NK-92 treated with Interleukin-12 subunit alpha and Interleukin-12 subunit beta, amount 100 ng/mL, for 24 hours (cell line): ENCODE measurements at places on chromosomes 2 and 18.

GRCh38 chr2:24009680-24010476 is at the start of gene MFSD2B:
MFSD2B (plus strand) TSS chr2:24010085; CDS start chr2:24010097, 12 bp downstream.
- DNase-seq: no peak

GRCh38 chr2:96737831-96738230 is 2.0 kb downstream of the LMAN2L start:
- no peak for DNase-seq

DNA sequence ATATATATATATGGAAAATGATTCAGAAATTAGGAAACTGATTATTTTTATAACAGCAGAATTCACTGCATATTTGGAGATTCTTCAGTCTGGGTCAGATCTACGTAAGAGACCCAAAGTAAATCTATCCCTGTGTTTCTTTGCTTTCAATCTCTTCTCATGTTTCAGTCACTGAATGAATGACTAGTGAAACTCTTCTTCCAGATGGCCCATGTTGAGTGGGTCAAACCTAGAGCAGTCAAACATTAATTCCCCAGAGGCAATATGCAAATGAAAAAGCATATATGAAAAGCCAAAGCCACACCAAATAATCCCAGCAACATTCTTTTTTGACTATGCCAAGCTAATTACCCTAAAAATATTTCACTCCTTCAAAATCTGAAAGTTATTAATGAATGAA is 317.3 kb downstream of the RBM43 start:
- no peak for DNase-seq

- no peak for DNase-seq
Measured at GRCh38 chr2:79294994-79295393, 135.4 kb upstream of the REG3A start.

GRCh38 chr18:45197526-45197970 is 417.7 kb upstream of the SLC14A2 start:
- no peak for DNase-seq

DNA sequence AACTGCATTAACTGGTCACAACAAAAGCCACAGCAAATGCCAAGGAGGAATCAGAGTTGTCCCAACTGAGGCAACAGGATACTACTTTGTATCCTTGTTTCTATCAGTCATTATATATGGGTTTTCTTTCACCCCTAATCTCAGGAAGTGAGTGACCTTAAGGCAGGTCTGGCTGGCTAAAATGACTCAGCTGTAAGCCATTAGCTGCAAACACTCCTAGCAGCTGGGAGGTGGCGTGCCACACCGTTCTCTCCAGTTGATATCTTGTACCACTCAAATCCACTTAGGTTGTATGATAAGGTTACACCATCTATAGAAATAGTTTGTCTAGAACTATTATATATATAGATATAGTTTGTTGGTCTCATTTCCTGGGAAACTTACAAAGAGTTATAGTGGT is 171.1 kb upstream of the MC4R start:
- no peak for DNase-seq

DNA sequence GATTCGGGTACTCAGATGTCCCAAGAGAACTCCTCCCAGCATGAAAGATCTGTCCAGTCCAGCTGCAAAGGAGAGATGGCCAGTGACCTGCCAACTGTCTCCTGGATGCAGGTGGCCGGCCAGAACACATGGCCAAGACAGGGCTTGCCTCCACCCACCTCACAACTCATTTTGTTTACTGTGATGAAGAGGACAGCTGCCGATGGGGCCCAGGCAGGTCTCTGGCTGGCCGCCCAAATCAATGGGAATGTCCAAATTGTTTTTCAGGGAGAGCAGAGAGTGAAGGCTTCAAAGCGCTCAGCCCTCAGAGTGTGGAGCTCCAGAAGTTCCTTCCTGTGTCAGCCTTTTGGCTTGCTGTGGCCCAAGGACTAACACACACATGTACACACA is 41.9 kb downstream of the FOSL2 start:
- no peak for DNase-seq

- no peak for DNase-seq
Measured at GRCh38 chr2:156784020-156784701, 348.0 kb downstream of the GPD2 start.

GRCh38 chr18:51480407-51481261 is 283.2 kb upstream of the MEX3C start:
- no peak for DNase-seq

GRCh38 chr2:68737711-68738110 is 3.1 kb downstream of the ARHGAP25 start:
- DNase-seq: no peak

GRCh38 chr2:120476141-120476540 is 130.2 kb downstream of the INHBB start:
- no peak for DNase-seq

GRCh38 chr18:616380-616995 is 19.7 kb downstream of the CLUL1 start:
- DNase-seq: no peak

GRCh38 chr2:36497570-36498163 is 100.3 kb downstream of the FEZ2 start:
- DNase-seq: no peak

GRCh38 chr2:170024721-170025120 is 153.2 kb upstream of the MYO3B start:
- DNase-seq: no peak

- no peak for DNase-seq
Measured at GRCh38 chr2:67399831-67400489, 2.8 kb downstream of the ETAA1 start.

- DNase-seq: no peak
Measured at GRCh38 chr2:28904802-28905457, 10.5 kb downstream of the WDR43 start.

DNA sequence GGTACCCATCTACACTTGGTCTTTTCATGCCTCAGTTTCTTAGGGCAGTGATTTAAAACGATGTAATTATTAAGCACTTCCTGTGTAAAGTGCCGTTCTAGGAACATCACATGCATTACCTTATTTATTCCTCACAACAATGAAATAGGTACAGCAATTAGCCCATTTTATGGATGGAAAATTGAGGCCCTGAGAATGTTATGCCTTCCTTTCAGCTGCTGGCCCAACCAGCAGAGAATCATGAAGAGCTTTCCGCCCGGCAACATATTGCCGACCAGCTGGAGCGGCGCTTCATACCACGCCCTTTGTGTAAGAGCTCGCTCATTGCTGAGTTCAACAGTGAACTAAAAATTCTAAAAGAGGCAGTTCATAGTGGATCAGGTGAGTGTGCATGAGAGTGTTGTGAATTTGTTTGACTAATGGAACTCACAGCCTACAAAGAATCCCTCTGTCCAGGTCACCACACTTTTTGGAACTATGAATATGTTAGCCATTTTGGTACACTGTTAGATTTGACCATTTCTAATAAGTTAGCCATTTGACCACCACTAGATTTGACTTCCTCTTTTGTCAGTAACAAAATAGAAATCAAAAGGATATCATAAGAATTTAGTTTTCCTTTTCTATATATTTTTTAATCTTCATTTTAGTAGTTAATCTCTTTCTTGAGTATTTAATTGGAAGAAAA is 25.6 kb upstream of the RPE start:
- DNase-seq: no peak

DNA sequence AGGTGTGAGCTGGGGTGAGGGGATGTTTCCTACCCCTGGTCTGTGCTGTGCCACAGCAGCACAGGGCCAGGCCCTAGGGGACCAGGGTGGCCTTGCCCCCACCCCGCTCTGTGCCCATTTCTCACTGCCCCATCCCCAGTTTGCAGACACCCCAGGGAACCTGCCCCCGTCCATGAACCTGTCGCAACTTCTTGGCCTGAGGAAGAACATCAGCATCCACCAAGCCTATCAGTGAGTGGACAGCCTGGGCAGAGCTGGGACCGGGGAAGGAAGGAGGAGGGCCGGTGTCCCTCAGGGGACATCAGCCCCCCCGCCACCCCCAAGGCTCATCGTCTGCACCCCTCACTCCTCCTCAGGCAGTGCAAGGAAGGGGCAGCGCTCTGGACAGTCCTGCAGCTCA is 7.5 kb downstream of the PROM2 start:
- DNase-seq: no peak

GRCh38 chr2:3604207-3604877 is 9.4 kb downstream of the COLEC11 start:
- no peak for DNase-seq

DNA sequence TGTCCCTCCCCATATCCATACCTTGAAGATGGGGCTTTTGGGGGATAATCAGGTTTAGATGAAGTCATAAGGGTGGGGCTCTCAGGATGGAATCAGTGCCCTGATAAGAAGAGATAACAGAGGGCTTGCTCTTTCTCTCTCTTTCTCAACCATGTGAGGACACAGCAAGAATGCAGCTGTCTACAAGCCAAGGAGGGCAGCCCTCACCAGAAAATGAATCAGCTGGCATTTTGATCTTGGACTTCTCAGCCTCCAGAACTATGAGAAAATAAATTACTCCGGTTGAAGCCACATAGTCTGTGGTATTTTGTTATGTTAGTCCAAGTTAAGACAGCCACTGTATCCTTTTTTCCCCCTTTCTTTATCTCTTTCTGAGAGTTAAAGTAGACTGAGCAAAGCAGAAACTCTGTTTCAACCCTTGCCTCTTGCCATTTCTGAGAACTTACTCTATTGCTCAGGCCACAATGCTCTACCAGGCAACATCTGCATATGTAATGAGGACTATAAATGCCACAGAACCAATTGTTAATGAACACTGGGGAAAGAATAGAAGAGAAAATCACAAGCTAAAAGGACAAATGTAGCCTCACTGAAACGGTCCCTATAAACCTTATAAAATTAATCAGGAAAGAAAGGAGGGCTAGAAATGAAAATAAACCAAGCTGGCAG is 56.9 kb downstream of the SRBD1 start:
- no peak for DNase-seq

- DNase-seq: peak; percentile 46
Measured at GRCh38 chr2:10534514-10535250, 86.6 kb upstream of the ODC1 start.

GRCh38 chr2:124540805-124541204 is 515.7 kb downstream of the CNTNAP5 start:
- no peak for DNase-seq

DNA sequence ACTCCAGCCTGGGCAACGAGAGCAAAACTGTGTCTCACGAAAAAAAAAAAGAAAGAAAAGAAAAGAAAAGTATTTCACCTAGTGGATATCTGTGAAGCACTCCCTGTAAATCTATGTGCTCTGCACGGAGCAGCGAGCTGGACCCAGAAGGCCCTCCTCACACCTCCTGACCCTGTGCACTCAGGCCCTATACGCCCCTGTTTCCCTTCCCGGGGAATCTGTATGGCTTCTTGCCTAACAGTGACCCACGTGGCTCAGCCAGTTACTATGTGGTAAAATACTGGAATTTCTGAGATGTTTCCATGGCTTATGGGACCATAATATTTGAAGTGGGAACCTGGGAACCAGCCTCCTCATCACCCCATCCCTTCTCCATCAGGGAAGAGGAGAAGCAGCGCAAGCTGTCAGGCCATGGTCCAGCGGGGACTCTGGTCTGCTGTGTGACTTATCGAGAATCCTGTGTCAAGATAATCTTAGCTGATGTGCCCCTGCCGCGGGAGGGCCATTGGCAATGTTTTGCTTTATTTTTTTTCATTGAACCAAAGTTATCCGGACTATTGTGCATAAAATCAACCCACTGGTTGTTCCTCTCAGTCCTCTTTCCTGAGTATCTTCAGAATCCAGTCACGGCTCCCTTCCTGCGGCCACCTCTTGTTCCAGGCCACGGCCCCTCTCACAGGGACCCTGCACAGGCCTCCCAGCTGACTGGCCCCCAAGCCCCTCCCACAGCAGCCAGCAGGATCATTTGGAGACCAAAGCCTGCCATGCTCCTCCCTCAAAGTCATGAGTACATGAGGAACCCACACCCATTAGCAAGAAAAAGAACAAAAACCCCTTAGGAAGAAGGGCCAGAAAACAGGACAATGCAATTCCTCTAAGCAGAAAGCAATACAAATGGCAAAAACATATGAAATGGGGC is 30.6 kb downstream of the SDC1 start:
- no peak for DNase-seq

GRCh38 chr2:140596447-140596846 is 1534.4 kb downstream of the LRP1B start:
- DNase-seq: no peak

DNA sequence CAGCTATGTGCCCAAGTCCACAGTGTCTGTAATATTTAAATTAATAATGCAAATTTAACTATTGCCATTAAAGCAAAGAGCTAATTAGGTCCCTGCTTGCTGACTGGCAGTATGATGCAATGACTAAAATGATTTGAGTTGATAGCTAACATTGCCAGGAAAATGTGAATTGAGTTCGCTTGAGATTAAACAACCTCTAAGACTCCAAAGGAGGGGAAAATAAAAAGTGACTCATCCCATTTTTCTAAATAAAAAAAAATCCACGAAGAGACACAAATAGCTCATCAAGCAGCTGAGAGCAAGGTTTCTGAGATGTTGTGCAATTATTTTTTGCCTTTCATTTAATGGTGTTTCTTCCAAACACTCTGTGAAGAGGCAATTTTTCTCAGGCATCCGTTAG is 413.0 kb downstream of the MTX2 start:
- DNase-seq: no peak

DNA sequence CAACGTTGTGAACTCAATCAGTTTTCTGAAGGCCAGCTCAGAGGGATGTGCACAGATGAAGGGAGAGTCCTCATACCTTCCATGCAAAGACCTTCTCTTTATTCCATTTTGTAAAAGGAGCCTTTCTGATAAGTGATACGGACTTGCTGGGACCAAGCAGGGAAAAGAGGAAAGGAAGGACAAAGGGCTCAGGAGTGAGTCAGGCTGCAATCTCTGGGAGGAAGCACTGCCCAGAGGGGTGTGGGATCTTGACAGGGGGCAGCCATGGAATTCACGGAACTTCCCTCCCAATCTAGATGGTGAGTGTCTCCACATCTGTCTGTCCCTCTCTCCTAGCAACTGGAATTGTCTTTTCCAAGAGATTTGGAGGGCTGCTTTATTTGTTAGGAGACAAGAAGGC is 281.4 kb upstream of the CELF4 start:
- no peak for DNase-seq

DNA sequence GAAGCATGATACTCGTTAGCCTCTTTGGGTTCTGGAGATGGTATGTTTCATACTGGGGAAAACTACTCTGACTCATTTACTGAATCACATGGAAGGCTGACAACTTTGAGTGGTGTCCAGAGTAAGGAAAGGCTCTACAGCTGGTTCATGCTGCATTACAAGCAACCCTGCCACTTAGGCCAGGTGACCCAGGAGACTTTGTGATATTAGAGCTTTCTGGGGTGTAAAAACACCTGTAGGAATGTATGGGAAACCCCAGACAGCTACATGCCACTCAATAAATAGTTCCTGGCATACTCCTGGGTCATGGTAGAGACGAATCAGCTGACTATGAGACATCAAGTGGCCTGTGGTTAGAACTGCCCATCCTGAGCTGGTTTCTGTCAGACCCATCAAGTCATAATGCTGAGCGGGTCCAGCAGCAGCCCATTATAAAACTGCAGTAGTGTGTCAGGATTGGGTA is 21.3 kb upstream of the TCF7L1 start:
- DNase-seq: no peak

DNA sequence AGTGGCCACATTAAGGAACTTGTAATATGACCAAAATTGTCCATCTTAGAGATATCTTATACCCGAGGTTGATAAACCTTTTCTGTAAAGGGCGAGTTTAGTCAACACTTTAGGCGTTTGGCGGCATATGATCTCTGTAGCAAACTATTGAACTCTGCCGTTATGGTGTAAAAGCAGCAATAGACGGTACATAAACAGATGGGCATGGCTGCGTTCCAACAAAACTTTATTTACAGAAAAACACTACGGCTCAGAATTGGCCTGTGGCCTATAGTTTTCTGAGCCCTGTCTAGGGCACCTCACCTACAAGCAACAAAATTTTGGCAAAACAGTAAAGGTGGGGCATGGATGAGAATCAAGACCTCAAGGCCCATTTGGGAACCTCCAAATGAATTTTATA is 121.9 kb upstream of the HAAO start:
- no peak for DNase-seq
